NCI-H1092 (cell line): ENCODE measurements at places on chromosomes 1 and 21.

GRCh38 chr1:201633811-201634210, 94.9 kb downstream of the NAV1 start:
- peak; percentile 76 for DNase-seq

DNA sequence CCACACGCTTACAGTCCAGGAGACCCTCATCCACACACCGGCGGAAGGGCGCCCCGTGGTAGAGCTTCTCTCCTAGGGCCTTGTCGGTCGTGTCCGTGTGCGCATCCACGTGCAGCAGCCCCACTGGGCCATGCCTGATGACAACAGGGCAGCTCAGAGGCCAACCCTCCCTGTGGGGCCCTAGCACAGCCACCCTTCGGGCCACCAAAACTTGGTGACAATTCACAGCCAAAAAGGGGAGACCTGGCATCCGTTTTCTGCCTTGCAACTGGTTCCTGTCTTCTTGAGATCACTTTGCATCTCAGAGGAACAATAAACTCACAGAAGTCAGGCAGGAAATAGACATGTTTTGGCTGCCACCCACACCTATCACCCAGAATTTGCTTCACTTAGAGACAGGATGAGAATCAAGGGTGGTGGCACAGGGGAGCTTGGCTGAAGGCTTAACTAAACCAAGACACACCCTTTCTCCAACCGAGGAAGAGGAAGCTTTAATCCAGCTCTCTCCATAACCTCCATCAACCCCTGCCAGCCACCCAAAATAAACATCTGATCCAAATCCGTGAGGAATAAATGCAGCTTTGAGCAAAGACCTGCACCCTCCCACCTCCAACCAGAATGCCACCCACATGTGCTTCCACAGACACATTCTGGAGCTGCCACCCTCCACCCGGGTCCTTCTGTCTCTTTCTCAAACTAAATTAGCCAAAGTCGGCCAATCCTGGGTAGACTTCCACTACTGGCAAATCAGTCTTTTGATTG, 5.7 kb downstream of the AGMAT start:
- DNase-seq = no peak

- DNase-seq = peak; percentile 55
Measured at GRCh38 chr1:33094971-33095604, 14.1 kb downstream of the AZIN2 start.

DNA sequence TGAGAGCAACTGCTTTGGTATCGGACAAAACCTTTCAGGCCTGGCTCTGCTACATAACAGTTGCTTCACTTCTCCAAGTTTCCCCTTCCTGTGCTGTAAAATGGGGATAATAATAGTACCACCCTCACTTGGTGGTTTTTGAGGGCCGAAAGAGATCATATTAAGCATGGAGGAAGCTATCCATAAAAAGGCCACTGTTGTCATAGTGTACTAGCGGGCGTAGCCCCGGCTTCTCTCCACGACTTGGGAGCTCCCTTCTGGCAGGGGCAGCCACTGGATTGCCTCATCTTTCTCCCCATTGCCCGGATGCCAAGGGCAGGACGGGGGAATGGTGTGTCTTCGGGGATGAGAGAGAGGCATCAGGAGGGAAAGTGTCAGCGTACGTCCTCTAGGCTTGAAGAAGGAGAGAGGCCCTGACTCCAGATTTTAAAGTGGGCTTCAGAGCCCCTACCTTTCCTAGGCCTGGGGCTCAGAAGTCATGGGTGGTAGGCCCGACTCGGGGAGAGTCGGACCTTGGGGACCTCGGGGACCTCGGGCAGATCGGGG, 548 bp upstream of the MFSD2A start:
- no peak for DNase-seq

- DNase-seq = no peak
Measured at GRCh38 chr1:208534599-208534897, 290.4 kb upstream of the PLXNA2 start.

- peak; percentile 4 for DNase-seq
Measured at GRCh38 chr21:18468790-18469189, 65.2 kb upstream of the TMPRSS15 start.
